ENCODE measurements at places on chromosomes 6 and 20.

DNA sequence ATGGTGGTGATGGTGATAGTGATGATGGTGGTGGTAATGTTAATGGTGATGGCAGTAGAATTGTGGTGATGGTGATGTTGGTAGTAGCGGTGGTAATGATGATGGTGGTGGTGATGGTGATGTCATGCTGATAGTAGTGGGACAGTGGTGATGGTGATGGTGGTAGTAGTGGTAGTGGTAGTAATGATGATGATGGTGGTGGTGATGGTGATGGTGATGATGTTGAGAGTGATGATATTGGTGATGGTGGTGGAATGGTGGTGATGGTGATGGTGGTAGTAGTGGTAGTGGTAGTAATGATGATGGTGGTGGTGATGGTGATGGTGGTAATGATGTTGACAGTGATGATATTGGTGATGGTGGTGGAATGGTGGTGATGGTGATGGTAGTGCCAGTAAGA lies 128.8 kb downstream of the LPA start:
- DNase-seq, result no peak

- no peak for DNase-seq
Measured at GRCh38 chr6:1612974-1613306, 3.2 kb downstream of the FOXC1 start.

DNA sequence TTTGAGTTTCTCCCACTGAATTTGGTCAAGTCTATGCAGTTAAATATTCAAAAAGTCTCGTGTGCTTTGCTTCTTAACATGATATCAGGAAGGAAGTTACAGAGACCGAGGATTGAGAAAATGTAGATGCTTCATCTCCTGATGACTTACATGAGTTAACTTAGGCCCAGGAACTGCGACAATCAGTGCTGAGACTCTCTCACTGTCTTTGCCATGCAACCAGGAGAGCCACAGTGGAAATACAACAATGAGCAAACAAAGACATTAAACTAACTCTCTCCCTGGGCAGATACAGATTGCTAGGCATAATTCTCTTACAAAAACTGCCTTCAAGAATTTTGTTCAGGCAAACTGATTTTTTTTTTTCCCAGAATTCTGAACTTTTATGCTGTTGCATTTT lies 440.6 kb upstream of the EPHA7 start:
- no peak for DNase-seq

- no peak for DNase-seq
Measured at GRCh38 chr6:29597184-29597583, 12.3 kb downstream of the OR2H2 start.

- DNase-seq, result peak; percentile 77
Measured at GRCh38 chr6:133707456-133707855, 181.5 kb upstream of the TCF21 start.

DNA sequence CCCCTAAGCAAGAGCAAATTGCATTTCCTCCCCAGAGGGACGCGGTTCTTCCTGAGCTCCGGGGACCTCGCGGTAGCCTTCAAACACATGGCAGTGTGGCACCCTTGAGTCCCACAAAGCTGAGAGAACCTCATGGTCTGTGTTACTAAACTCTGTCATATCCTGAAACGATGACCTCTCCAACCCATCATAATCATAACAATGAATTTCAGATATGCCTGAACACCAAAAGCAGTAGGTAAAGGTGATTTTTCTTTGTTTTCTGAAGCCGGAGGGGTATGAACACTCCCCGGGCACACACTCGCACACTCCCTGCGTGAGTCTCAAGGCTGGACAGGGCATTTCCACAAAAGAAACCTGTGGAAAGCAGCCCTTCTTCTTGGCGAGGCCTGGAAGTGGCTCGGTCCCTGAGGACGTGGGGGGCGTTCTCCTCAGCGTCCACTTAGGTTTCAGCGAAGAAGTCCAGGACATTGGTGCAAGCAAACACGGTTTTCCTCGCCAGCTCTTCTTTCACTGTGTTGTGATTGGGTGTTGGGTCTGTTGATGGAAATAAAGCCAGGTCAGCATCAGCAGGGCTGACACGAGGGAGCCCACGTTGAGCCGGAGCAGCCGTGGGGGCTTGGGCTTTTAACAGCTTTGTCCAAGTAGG lies 183.4 kb downstream of the ERMARD start:
- no peak for DNase-seq

- no peak for DNase-seq
Measured at GRCh38 chr6:160424256-160424655, 76.1 kb downstream of the SLC22A3 start.

DNA sequence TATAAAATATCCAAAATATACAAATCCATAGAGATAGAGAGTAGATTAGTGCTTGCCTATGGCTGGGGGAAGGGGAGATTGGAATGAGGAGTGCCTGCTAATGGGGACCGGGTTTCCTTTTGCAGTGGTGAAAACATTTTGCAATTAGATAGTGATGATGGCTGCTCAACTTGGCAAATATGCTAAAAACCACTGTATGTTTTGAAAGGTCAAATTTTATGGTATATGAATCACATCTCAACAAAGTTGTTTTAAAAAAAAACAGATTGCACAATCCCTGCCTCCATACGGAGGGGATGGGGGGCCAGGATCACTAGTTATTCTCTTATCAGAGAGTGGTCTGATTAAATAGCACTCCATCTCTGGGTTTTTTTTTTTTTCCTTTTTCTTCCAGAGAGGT lies 76.9 kb upstream of the RIPOR2 start:
- DNase-seq, result peak; percentile 58

DNA sequence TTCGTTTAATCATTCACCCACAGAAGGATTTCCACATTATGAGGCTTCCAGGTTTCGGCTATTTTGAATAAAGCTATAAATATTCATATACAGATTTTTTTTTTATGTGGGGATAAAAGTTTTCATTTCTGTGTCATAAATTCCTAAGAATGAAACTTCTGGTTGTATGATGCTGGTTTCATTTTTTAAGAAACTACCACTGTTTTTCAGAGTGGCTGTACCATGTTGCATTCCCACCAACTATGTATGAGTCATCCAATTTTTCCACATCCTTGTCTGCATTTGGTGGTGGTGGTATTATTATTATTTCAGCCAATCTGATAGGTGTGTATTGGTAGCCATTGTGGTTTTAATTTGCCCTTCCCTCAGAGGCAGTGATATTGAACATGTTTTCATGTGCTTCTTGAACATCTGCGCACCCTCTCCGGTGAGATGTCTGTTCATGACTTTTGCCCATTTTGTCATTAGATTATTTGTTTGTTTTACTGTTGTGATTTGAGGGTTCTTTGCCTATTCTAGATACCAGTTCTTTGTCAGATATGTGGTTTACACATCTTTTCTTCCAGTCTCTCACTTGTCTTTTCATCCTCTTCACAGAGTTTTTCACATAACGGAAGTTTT lies 75.5 kb downstream of the DOK5 start:
- DNase-seq, result no peak

- DNase-seq, result no peak
Measured at GRCh38 chr6:12379181-12379580, 89.0 kb downstream of the EDN1 start.

DNA sequence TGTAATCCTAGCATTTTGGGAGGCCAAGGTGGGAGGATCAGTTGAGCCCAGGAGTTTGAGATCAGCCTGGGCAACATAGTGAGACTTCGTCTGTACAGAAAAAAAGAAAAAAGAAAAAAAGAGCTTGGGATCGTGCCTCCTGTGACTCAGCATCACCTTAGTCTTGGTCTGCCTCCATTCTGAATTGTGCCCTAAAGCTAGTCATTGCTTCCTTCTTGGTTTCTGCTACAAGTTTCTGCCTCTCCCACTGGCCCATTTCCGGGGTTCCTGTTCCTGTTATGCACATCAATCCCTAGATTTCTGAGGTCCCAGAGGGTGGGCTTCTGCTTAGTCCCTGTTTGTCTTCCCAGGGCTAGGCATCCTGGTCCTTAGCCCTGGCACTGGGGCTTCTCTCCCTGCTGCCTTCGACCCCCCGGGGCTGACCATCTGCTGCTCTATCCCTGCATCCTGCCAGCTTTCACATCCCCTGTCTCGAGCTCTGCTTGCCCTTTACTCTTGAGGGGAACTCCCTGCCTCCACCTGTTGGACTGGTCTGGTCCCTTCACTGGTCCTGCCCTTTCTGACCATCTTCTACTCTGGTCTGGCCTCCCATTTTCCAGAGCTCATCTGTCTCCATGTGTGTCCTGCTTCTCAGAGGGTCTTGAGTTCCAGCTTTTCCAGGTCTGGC lies 77.5 kb upstream of the ESR1 start:
- no peak for DNase-seq

DNA sequence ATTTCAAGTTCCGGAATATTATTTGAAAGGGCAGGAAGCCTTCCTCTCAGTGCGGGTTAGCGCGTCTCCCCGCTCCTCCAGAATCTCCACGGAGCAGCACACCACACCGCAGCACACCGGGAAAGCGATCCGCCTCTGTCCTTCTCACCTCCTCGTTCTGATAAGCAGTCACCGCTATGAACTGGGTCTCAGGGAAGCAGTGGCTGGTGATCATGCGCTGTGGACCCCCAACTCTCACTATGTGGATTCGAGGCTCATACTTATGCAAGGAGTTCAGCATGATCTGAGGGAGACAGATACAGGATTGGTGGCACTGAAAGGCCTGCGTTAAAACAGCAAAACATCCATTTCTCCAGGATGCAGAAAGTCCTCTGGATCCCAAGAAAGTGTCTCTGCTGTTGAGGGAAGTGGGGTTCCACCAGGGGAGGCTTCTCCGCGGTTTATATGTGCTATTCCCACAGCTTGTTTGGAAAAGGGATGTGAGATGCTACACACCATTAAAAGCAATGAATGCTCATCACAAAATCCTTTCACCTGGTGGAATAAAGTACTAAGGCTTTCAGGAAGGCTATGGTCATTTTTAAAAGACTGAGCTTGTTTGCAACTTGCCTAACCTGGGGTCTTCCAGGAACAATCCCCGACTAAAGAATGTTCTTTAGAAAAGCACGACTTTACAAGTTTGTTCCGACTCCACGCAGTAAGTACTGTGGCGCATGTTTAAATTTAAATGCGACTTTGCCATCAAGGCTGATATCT lies 1.9 kb downstream of the TBXT start:
- DNase-seq, result no peak

- DNase-seq, result no peak
Measured at GRCh38 chr20:44762466-44763140, 16.9 kb downstream of the KCNK15 start.

DNA sequence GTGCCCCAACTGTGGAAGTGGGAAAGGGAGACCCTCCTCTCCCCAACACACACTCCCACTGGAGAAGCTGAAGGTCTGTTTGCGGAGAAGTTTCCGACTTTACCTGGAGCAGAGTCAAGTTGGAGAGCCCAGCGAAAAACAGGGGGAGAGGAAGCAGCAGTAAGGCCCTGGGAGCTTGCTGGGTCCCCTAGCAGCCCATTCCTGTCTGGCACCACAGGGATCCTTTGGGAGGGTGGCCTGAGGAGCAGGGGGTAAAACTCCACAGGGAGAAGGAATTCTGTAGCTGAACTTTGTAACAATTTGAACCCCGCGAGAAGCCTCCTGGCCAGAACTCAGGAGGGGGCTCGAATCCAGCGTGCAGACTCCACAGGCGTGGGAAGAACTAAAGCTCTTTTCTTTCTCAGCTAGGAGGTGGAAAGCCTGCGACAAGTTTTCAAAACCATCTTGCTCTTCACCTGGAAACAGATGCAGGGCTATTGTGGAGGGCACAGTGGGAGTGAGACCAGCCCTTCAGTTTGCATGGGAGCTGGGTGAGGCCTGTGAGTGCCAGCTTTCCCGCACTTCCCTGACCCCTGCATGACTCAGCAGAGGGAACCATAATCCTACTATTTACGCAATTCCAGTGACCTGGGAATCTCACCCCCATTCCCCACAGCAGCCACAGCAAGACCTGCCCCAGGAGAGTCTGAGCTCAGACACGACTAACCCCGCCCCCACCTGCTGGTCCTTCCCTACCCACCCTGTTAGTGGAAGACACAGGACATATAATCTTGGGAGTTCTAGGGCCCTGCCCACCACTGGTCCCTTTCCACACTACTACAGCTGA lies 25.8 kb downstream of the SERPINB9 start:
- DNase-seq, result no peak

DNA sequence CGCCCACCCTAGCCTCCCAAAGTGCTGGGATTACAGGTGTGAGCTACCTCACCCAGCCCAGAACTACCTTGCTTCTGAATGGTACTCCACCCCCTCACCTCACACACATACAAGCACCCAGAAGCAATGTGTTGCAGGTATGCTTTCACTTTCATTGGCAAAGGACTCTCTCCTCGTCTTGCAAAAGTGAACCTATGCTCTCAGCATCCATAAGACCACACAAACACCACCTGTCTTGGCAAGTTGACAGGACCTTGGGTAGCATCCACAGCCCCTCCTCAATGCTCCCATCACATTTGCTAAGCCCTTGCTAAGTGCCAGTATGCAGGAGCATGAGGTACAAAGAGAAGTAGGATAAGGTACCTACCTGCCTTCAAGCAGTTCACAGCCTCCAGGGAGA lies 3.7 kb downstream of the KIF13A start:
- DNase-seq, result no peak

DNA sequence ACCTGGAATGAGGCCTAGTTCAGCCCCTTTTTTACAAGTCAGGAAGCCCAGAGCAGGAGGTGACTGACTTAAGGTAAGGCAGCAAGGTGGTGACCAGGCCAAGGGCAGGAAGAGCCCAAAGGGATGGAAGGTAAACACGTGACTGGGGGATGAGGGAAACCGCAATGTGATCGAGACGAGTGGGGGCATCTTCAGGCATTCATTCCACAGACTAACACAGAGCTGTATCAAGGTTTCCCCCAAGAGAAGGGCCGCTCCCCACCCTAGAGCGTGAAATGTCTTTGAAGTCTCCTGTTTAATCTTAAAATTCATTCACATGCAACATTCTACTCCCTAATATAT lies 76.3 kb upstream of the PIM1 start:
- DNase-seq, result no peak

DNA sequence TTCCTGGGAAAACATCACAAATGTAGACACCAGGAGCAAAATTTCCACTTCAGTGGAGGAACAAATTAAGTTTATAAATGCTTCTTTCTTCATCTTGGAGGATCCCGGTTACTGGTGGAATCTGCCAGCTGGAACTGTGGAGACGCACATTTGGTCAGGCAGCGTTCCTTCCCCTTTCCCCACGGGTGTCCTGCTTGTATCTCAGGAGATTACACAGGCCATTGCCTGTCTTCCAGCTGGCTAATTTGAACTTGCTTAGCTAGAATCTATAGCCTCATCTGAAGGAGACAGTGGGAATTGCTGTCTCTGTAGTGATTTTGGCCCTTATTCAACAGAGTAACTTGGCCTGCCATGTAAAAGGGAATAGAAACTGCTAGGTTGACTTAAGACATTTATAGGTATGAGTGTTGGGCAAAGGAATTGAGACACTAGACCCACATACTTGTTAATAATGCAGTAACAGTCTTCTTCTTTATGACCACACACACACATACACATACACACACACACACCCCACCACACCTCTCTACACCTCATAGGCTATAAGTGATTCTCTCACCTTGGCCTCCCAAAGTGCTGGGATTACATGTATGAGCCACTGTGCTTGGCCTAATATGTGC lies 34.4 kb downstream of the TSBP1 start:
- DNase-seq, result no peak
